ENCODE measurements at places on chromosomes 4 and X.
A peak's percentile ranks its signal among the peaks of the same experiment; 100 is the strongest.

- peak; percentile 42 for DNase-seq
These were observed 5.4 kb upstream of the CCDC120 start for GRCh38 chrX:49053223-49054072.

DNA sequence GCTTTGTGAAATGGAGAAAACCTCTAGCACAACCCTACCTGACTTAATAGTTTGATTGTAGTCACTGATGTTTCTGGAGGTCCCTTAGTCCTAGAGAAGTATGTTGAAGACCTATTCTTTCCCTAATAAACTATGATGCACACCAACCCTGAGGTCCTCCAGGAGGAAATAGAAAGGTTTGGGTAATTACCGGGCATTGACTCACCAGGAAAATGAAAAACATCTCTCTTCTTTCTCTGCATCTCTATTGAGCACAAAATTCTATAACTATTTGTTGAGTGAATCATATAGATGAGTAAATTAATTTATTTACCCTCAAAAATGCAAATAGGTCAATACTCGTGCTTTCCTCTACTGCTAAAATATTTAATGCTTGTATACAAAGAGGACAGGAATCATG, 582.4 kb upstream of the FAM241A start:
- DNase-seq = no peak

DNA sequence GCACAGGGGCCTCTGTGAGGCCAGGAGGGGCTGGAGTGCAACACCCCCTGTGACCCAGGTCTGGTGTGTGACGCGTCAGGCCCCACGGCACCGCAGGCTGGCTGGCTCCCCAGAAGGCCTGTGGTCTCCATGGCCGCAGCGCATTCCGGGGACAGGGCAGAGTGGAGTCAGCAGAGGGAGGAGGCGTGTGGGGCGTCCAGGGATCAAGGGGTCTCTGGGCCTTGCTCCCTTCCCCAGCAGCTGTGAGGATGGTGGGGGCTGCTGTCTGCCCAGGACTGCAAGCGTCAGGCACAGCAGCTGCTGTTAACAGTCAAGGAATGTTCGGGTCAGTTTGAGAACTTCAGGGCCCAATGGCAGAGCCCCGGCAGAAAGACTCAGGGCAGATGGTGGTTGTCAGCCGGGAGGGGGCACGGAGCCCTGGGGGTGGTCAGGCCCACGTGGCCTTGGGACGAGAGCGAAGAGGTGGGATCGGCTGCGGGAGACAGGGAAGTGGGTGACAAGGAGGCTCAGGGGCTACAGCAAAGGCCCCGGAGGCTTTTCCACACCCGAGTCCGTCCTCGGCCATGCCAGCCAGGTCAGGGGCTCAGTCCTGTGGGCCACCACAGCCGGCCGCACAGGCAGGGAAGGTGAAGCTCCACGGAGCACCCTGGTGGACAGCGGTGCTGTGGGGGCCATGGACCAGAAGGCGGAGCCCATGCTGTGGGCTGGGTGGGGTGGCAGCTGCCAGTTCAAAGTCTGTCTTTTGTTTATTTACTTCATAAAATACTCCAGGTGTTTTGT, 18.3 kb downstream of the PCGF3 start:
- no peak for DNase-seq

GRCh38 chrX:72048510-72049455, 82.9 kb downstream of the RTL5 start:
- peak; percentile 43 for DNase-seq

GRCh38 chrX:107940095-107940494, 42.1 kb downstream of the TEX13B start:
- no peak for DNase-seq

- DNase-seq = no peak
These were observed 101.9 kb upstream of the MAML3 start for GRCh38 chr4:140255927-140256326.

DNA sequence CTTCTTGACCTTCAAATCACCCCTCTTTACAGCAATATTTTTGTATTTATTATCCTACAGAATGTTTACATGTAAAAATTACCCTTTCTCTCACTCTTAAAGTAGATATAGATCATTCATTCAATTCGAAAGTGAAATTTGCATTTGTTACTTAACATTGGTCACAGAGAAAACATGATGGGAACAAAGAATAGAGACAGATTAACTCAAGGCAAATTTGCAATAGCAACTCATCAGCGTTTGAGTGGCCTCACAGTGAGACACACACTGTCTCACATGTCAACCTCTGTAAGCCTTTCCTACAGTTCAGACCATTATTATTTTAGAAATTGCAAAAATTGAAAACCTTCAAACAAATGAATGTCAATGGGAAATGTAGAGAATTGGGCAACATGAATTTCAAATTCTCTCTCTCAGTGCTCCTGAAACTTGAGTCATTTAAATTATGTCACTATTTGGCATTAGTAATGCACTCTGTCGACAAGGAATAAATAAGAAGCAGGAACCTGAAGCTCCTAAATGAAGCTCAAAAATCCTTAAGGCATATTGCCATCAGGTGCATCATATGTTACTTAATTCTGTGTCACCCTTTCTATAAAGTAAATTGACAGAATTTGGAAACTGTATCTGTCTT, 148.3 kb upstream of the ANXA10 start:
- DNase-seq = no peak

GRCh38 chr4:38710053-38710452, 46.1 kb downstream of the KLF3 start:
- no peak for DNase-seq

- DNase-seq = no peak
These were observed 163.3 kb upstream of the SLC7A11 start for GRCh38 chr4:138405466-138405891.

GRCh38 chrX:97876697-97877407, 993.1 kb downstream of the RPA4 start:
- no peak for DNase-seq

DNA sequence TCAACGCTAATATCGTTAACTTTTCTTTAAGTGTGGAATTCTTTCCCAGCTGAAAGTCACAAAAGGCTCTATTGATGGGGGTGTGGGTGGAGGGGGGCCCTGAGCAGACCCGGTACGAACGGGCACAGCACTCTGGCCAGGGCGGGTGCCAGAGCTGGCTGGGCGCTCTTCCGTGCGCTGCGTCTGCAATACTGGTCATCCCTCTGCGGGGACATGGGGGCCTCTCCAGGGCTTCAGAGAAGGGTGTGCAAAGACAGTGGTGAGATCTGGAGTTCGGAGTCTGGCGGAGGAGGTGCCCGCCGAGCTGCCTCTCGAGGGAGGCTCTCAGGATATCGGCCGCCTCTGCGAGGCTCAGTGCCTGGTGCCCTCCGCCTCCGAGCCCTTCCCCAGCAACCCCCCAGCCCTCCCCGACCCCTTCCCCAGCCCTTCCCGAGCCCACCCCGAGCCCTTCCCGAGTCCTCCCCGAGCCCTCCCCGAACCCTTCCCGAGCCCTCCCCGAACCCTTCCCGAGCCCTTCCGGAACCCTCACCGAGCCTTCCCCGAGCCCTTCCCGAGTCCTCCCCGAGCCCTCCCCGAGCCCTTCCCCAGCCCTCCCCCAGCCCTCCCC, 34.3 kb downstream of the FGFRL1 start:
- DNase-seq = no peak

- no peak for DNase-seq
These were observed 175.3 kb upstream of the PCDH18 start for GRCh38 chr4:137707626-137708025.

DNA sequence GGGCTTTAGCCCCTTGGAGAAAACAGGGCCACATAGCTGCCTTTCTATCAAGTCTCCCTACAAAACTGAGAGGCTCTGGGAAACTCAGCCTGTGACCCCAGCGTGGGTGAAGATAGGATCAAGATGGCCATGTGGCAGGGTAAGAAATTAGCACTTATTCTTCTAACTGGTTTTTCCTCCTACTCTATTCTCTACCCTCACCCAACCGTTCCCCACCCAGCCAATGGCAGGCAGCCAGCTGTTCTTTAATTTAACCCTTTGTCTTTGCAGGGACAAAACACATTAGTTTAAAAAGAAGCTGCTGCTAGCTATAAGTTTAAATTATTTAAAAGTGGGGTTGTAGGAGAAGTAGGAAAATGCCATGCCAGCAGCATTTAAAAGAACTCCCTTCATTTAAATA, 2.8 kb downstream of the CLCN5 start:
- no peak for DNase-seq

- DNase-seq = no peak
These were observed 32.8 kb downstream of the TSC22D3 start for GRCh38 chrX:107742700-107743191.

GRCh38 chr4:54400802-54401201, 171.7 kb downstream of the PDGFRA start:
- DNase-seq = no peak

- DNase-seq = no peak
These were observed 18.6 kb downstream of the STK32B start for GRCh38 chr4:5069901-5070300.

- no peak for DNase-seq
These were observed 241.4 kb upstream of the GALNT7 start for GRCh38 chr4:172927096-172927814.

- DNase-seq = no peak
These were observed 261.1 kb upstream of the PLCXD1 start for GRCh38 chrX:19912-20571.

GRCh38 chr4:6345096-6345830, 75.6 kb downstream of the WFS1 start:
- DNase-seq = no peak

DNA sequence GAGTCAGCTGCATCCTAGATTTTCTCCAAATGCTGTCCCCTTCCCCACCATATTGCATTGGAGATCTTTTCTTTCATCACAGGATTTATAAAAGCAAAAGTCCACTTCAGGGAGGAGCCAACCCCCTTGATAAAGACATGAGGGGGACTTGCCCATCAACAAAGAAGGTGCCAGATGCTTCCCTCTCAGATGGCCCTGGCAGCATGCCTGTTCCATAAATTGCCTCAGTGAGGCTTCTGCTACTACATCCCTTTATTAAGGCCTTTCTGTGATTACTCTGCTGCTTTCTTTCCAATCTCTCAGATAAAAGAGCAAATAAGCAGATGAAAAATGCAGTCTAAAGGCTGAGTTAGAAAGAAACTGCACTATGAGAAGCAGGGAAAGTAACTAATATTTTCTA, 511.6 kb downstream of the PACRGL start:
- no peak for DNase-seq

DNA sequence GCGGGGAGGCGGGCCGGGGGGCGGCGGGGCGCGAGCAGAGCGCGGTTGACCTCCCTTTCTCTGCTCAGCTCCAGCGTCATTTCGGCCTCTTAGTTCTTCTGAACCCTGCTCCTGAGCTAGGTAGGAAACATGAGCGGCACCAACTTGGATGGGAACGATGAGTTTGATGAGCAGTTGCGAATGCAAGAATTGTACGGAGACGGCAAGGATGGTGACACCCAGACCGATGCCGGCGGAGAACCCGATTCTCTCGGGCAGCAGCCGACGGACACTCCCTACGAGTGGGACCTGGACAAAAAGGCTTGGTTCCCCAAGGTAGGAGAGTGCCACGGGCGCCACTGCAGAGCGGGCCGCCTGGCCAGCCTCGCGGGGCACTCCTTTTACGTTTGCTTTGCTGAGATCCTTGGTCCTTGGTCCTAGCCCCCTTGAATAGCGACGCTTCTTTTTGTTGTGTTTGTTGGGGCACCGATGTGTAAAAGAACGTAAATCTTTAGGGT, at the start of gene HTATSF1:
Gene HTATSF1, plus strand, starts transcription at position 37 of the 497 bp plus-strand sequence. Its CDS starts 93 bp downstream, at position 130.
- DNase-seq = peak; percentile 1

DNA sequence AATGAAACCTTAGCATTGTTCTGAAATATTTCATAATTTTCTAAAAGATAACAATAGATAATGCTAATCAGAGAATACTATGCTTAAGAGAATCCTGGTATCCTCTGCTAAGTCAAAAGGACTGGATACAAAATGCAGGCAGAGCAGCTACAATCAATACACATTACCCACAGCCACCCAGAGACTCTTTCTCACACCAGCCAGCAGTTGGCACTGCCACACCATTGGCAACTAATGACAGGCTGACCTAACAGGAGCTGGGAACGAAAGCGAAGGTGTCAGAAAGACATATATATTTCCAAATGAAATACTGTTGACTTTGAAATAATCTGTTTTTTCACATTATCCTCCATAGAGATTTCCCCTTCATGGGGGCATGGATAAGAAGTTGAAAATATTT, 122.6 kb upstream of the PLAC1 start:
- DNase-seq = no peak

GRCh38 chr4:154506253-154506652, 14.7 kb upstream of the DCHS2 start:
- DNase-seq = no peak

DNA sequence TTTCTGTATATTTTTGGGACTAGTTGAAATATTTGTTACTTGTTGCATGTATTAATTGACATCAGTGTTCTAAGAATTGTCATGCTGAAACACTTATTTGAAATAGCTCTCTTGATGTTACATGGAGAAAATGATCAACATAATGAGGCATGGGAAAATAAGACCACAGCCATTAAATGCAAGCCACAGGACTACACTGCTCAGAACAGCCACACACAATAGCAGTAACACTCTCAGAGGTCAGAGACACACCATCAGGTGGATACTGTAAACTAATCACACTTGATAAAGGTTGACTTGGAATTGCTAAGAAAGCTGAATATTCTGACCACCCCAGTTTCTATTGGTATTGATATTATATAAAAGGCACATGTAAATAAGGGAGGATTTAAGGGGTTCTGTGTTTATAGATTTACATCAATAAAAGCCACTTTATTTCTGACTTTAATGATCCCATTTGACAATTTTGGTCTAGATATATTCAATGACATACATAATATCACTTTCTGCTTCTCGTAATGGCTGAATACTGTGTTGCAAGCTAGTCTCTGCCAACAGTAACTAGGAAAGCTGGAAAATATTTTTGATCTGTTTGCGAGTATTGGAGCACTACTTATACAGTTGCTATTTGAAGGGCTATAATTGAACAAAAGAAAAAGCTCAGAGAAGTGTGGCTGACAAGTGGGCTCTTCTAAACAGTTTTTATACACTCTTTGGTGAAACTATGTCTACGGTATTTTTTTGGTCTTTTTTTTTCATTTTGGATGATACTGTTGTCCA, 876.5 kb upstream of the INTU start:
- DNase-seq = no peak

DNA sequence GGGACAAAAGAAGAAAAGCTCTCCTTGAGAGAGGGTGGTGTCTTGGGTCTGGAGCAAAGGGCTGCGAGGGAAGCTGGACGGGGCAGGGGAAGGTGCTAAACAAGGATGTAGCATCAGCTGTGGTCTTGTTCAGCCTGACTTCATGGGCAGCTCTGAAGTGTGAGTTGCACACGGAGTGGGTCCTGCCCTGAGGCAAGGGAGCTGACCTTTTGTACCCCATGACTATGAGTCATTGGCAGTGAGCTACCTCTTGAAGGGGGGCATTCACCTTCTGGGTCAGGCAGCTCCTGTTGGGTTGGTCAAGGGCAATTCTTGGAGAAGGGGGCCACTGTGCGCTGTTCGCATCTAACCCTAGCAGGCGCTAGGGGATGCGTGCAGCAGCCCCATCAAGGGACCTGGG, 151.8 kb downstream of the SMIM20 start:
- no peak for DNase-seq
